ENCODE measurements at places on chromosomes 6 and 20.

GRCh38 chr6:169861431-169862042, 110.1 kb downstream of the ERMARD start:
- DNase-seq = no peak

- DNase-seq = no peak
Measured at GRCh38 chr6:113442040-113442439, 415.1 kb upstream of the MARCKS start.

DNA sequence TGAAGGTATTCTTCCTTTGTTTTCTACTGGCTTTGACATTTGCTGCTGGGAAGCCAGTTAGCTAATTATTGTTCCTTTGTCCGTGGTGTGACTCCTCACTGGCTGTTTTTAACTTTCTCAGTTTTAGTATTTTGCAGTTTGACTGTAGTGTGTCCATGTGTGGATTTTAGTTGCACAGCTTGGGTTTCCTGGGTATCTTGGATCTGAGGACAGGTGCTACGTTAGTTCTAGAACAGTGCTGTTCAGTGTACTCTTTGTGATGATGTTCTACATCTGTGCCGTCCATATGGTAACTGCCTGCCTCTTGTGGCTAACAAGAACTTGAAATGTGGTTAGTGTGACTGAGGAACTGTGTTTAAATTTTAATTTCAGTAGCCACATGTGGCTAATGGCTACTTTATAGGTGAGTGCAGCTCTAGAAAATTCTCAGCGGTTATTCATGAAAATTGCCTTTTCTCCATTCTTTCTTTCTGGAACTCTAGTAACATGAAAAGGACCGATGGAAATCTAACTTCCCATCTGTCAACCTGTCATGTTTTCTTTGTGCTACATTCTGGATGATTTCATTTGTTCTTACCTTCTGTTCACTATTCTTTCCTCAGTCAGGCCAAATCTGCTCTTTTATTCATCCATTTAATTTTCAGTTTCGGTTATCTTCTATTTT, 7.4 kb downstream of the SNX9 start:
- DNase-seq = no peak

- no peak for DNase-seq
Measured at GRCh38 chr6:170091639-170092579, 199.0 kb downstream of the DLL1 start.

GRCh38 chr6:8499540-8499939, 64.2 kb upstream of the SLC35B3 start:
- peak; percentile 42 for DNase-seq

DNA sequence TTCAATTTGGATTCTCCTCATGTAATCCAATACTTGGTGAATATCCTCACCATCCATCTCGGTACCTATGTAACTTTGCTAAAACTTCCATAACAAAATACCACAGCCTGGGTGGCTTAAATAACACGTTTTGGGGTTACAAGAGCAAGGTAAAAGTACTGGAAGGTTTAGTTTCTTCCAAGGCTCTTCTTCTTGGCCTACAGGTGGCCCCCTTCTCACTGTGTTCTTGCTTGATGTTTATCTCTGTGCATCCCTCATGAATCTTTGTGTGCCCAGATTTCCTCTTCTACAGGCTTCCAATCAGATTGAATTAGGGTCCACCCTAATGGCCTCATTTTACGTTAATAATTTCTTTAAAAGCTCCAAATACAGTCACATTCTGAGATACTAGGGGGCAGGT, 163.3 kb upstream of the HCRTR2 start:
- DNase-seq = no peak

GRCh38 chr6:161265975-161266374, 7.9 kb downstream of the AGPAT4 start:
- no peak for DNase-seq

GRCh38 chr6:5638666-5639065, 368.1 kb downstream of the NRN1 start:
- DNase-seq = no peak

DNA sequence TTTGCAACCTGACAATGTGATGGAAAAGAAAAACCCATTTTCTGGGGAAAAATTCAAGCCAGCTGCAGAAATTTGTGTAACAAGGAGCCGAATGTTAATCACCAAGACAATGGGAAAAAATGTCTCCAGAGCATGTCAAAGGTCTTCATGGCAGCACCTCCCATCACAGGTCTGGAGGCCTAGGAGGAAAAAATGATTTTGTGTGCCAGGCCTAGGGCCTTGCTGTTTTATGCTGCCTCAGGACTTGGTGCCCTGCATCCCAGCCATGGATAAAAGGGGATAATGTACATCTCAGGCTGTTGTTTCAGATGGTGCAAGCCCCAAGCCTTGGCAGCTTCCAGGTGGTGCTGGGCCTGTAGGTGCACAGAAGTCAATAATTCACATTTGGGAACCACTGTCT, 747.7 kb downstream of the C6orf118 start:
- DNase-seq = no peak

DNA sequence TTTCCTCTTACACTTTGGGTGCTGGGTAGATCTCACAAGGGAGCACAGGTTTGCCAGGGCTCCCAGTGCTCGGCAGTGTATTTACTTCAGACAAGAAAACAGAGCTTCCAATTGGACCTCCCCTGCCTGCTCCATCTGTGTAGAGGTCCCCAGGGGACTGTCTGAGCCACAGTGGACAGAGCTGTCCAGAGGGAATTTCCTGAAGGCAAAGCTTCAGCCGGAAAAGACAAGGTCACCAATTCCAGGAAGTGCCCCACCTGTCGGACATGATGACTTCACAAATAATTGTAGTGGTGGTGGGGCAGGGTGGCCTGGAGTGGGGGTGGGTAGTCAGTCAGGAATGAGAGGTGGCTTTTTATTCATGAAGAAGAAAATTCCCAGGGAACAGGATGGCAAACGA, 18.6 kb downstream of the ADGRF5 start:
- DNase-seq = no peak

GRCh38 chr6:81487489-81487888, 265.0 kb downstream of the TENT5A start:
- DNase-seq = peak; percentile 34

- DNase-seq = no peak
Measured at GRCh38 chr6:134031696-134032255, 20.6 kb downstream of the SLC2A12 start.

- DNase-seq = no peak
Measured at GRCh38 chr6:106373502-106374239, 13.2 kb downstream of the CRYBG1 start.

DNA sequence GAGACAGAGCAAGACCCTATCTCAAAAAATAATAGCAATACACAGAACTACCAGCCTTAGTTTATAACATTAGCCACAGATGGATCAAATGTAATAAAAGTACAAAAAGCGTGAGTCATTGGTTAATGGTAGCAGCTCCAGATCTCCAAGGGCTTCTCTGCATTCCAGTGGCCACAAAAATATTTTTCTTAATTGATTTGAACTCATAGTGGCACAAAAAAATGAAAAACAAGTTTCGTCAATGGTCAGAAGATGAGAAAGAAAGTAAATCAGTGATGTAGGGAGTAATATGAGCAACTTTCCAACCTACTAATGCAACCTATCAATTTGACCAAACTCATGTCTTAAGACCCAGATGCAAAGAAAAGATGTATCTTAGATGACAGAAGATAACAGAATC, 79.6 kb downstream of the CEP57L1 start:
- DNase-seq = no peak

DNA sequence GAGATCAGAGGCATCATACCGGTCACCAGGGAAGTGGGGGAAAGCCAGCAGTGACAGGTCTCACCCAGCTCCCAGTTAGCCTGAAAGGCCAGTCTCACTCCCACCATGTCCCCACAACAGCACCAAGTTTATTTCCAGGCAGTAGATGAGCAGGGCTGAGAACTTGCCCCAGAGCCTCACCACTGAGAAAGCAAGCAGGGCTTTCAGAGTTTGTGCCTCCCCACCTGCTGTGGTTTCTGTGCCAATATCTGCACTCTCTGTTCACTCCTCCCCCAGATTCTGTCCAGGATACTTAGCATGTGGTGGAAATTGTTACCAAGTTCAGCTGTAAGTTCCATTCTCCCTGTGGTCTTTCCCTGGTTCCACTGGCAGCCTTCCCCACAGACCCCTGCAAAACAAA, 255.0 kb upstream of the HTR1E start:
- DNase-seq = no peak

DNA sequence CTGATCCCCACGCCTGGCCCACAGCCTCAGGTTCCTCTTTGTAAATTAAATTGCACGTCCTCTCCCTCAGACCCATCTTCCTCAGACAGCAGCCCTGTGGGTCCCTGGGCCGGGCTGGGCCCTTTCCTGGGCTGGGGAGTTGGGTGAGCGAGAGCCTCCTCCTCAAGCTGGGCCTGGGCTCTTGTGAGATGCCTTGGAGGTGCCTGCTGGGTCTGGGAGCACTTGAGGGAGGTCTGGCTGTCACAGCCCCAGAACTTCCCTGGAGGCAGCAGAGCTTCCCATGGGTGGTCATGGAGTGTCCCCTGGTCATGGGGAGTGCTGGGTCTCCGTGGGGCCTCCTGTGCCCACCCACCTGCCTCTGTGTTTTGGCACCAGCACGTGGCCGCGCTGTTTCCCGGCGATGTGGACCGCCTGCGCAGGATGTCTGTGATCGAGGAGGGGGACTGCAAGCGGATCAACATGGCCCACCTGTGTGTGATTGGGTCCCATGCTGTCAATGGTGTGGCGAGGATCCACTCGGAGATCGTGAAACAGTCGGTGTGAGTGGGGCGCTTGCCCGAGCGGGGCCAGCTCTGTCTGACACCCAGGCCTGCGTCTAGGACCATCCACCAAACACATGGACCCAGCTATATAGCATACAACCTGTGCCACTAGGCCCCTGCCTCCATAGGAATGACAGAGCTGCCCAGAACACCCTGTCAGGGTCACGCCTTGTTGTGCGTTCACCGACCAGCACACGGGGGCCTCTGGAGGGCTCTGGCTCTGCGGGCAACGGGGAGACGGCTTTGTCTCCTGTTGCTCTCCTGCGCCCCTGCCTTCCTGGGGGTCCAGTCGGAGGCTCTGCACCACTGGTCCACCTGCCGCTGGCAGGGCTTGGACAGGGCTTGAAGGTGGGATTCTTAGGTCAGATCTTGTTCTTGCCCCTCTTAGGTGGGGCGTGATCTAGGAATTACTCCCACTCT, 33.0 kb downstream of the PYGB start:
- DNase-seq = no peak

DNA sequence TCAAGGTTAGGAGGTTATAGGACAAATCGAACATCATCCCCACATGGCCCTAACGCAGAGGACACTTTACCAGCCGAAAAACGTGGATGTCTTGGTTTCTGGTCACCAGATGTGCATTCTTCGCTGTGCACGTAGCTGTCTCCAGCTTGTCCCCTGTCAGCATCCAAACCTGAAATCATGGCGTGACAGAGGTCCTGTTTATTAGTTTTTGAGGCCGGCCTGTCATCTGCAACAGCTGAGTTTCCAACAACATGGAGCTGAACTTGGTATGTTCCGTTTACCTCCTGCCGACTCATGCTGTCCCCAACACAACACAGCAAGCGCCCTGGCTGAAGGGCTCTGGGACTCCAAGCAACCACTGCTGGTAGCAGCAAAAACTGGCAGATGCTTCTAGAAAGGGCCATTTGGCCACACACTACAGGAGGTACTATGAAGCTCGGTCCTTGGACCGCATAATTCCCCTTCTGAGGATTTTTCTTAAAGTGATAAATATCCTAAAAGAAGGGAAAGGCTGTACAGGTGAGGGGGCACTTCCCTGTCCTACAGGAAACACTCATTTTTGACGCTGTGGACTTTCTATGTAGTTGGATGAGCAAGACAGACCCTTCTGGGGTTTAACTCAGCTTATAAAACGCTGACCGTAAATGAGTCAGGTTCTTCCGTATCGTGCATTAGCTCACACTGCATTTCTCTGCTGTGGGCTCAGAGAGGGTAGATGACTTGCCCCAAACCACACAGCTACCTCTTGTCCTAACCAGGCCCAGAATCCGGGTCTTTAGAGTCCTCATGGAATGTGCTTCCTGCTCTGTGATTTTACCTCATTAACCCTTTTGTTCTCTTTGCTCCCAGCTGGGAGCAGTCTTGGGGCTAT, 79.7 kb upstream of the NFATC2 start:
- peak; percentile 39 for DNase-seq

DNA sequence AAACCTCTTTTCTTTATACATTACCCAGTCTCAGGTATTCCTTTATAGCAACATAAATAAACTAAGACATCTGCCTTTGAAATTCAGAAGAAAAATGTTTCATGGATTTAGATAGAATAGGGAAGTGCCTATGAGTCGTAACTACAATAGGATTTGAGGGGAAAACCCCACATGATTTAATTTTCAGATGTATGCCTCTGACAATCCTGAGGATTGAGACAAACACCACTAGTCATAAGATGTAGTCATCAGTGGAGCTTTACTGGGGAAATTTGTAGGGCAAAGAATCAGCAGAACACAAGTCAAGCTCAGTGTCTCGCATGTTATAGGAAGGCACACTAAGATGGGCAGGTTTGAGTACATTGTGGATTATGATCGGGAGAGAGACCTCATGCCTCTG, 566.4 kb downstream of the BMP2 start:
- no peak for DNase-seq

GRCh38 chr6:1820714-1821113, 211.0 kb downstream of the FOXC1 start:
- DNase-seq = no peak

DNA sequence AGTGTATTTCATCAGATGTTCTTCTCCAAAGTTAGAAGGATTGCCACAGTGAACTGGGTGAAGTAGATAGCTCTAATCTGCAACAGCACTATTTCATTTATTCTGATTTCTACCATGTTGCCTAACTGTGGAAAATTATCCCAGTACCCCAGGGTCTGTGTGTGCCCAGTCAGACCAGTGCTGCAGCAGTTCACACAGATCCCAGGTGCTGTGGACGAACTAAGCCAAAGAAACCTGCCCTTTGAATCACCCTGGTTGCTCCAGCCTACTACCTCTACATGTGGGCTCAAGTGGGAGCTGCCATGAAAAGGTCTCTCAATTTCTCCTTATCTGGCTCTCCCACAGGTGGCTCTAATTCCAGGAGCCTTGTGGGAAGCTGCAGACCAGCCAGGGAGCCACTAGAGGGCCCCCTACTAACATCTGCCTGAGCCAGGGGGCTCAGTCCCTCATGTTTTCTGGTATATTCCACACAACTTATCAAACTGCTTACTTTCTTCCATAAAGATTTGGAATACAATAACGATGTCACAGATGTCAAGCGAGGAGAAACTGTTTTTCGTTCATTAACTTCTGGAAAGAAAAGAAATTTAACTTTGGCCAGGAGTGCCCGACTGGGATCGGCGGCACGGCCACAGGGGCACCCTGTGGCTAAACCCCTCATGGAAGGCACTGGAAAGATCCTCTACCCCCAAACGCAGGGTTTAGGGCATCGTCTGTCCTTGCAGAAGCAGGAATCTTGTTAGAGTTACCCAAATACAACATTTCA, 31.6 kb upstream of the LY86 start:
- peak; percentile 45 for DNase-seq

- no peak for DNase-seq
Measured at GRCh38 chr6:39282774-39283173, 31.4 kb downstream of the KCNK17 start.
